ENCODE measurements at places on chromosomes 1 and 21. TPM values are rescaled to one million over a fixed set of nuclear protein-coding genes. Genes with fewer than 3 reads are reported as not detected.

DNA sequence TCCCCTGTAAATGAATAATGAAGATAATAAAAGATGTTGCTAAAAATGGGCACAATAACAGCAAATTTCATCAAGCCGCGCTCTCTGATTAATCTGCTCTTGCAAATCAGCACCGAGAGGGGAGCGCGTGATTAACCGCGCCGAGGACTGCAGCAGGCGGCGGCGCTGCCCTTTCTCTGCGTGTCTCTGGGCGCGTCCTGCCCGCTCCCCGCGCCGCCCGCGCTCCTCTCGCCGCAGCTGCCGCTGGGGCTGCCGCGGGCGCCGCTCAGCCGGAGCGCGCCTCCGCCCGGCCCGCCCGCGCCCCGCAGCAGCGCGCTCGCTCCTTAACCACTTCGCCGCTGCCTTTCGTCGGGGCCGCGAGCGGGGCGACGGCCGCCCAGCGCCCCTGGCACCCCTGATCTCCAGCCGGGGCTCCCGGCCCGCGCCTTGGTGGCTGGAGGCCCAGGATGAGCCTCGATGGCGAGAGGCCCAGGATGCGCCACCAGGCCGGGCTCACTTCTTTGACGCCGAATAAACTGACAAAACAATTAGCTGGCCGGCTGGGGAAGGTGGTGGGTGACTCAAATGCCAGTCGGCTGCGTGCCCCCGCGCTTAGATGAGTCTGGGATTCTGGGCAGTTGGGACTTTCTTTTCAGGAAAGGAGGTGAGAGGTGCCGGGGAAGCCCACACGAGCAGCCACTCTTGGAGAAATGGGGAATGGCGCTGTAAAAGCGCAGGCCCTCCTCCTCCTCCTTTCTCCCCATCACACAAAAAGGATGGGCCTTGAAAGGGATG is 221.4 kb upstream of the PKN2 start:
- H3K27me3 ChIP-seq, result no peaks in the 10 kb centered on the region
- H3K27ac ChIP-seq, result no peak overlapping the region
- H3K4me3 ChIP-seq, result peak overlapping the region; percentile 16
- H3K36me3 ChIP-seq, result no peaks in the 10 kb centered on the region

GRCh38 chr1:43664369-43664768 is 14.4 kb downstream of the KDM4A start:
- H3K4me3 ChIP-seq, result no peak overlapping the region
- H3K27ac ChIP-seq, result no peak overlapping the region
- DNase-seq, result no peak
- H3K36me3 ChIP-seq, result peaks cover 73% of the 10 kb centered on the region
- H3K4me1 ChIP-seq, result no peaks in the 10 kb centered on the region

DNA sequence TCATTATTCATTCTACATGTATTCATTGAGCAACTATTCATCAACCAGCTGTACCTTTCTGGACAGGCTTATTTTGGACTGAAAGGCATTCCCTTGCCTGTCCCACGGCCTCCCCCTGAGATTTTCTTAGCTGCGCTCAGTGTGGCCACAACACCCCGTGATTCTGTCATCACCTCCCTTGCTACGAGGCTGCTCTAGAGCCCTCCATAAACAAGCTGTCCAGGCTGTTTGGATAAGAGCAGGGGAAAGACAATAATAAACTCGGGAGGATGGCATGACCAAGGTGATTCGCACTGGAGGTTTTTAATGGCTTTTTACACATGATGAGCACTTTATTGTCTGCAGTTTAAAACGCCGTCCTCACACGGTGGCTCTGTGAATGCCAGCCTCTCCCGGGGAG is 139.7 kb downstream of the ROR1 start:
- no peaks in the 10 kb centered on the region for H3K27me3 ChIP-seq
- H3K36me3 ChIP-seq, result no peaks in the 10 kb centered on the region
- no peak for DNase-seq

Gene TINAGL1
- 116 TPM for total RNA-seq

DNA sequence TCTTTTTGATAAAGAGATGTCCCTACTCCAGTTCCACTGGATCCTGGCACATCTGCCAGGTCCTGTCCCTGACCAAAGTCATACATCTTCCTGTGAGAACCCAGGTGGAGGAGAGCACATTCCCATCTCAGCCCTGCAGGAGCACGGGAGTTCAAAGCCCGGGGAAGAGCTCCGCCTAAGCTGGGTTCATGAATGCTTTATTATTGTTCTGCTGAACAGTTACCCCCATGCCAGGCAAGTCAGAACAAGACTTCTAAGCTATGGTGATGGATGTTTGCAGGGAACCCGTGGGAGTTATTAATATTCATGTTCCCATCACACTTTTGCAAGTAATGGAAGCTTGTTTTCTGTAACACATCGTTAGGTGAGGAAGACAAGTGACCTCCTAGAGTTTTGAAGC is 62.9 kb downstream of the SEC16B start:
- H3K27ac ChIP-seq, result no peak overlapping the region
- no peaks in the 10 kb centered on the region for H3K4me1 ChIP-seq
- DNase-seq, result no peak
- no peaks in the 10 kb centered on the region for H3K27me3 ChIP-seq
- H3K36me3 ChIP-seq, result no peaks in the 10 kb centered on the region

- no peaks in the 10 kb centered on the region for H3K27me3 ChIP-seq
- H3K36me3 ChIP-seq, result no peaks in the 10 kb centered on the region
- H3K4me1 ChIP-seq, result no peaks in the 10 kb centered on the region
- no peak for DNase-seq
Observed at GRCh38 chr21:27818847-27819246, 852.0 kb upstream of the ADAMTS5 start.

DNA sequence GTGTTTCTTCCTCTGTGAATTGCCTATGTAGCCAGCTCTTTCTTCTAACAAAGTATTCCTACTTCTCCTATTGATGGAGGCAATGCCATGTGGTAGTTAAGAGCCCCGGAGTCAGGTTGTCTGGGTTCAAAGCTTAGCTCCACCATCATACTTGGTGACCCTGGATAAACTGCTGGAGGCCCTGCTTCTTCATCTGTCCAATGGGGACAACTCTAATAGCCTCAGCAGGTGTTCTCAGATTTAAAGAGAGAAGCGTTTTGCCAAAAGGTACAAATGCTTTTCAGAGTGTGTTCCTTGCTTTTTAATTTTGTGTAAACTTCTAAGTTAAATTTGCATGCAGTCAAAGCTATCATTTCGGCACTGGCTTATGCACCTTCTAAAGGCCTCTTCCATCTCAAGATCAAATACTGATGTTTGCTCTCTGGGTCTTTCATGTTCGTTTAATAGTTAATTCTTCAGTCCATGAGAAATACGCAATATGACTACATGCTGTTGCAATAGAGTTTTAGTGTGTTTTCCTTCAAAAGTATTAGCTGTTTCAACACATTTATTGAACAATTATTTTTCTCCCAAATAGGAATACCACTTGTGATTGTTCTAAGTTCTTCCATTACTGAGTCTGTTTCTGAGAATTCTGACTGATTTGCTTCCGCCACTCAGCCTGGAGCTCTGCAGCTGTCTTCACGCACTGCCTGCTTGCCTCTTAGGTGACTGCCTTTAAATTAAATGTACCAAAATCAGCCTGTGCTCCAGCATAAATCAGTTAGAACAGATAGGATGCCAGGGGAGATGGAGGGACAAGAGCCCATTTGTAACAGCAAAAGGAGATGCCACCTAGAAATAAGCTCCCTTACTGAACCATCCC is 75.6 kb downstream of the CAPZB start:
- no peaks in the 10 kb centered on the region for H3K27me3 ChIP-seq
- no peak overlapping the region for H3K27ac ChIP-seq
- no peaks in the 10 kb centered on the region for H3K4me1 ChIP-seq
- DNase-seq, result no peak
- H3K4me3 ChIP-seq, result no peak overlapping the region
- H3K36me3 ChIP-seq, result no peaks in the 10 kb centered on the region

DNA sequence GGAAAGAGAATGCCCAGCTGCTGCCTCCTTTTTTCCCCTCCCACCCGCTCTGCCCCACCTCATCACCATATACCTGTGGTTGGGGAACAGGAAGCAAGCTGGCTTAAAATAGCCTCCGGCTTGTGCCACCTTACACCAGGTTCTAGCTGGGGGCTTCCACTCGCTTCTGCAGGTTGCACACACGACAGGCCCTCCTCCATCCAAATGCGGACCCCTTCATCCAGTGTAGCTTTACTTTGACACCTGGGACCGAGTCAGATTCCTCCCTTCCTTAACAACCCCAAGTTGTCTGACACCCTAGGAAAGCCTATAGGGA is 14.6 kb downstream of the BLACAT1 start:
- H3K4me3 ChIP-seq, result no peak overlapping the region
- no peaks in the 10 kb centered on the region for H3K27me3 ChIP-seq
- peaks cover 13% of the 10 kb centered on the region for H3K4me1 ChIP-seq
- DNase-seq, result no peak
- peak overlapping the region; percentile 86 for H3K27ac ChIP-seq
- no peaks in the 10 kb centered on the region for H3K36me3 ChIP-seq

Gene ACOT11
- 82.5 TPM for total RNA-seq

Gene FAM177B
- total RNA-seq, result 8.5 TPM

DNA sequence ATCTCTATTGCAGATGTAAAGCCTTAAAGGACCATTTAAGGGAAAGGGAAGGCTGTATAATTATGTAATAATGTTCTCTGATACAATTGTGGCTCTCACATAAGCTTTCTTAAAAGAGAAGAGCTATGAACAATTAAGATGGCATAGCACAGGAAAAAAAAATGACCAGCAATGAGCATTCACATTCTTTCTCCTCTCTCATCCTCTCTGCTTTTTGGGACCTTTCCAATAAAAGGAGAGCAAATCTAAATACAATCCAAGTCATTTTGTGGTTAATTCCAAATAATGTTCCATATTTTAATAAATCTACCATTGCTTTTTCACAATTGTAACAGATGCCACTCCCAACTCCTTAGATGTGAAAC is 23.5 kb downstream of the SMYD3 start:
- H3K27ac ChIP-seq, result no peak overlapping the region
- no peak for DNase-seq
- H3K4me1 ChIP-seq, result no peaks in the 10 kb centered on the region
- no peaks in the 10 kb centered on the region for H3K36me3 ChIP-seq

DNA sequence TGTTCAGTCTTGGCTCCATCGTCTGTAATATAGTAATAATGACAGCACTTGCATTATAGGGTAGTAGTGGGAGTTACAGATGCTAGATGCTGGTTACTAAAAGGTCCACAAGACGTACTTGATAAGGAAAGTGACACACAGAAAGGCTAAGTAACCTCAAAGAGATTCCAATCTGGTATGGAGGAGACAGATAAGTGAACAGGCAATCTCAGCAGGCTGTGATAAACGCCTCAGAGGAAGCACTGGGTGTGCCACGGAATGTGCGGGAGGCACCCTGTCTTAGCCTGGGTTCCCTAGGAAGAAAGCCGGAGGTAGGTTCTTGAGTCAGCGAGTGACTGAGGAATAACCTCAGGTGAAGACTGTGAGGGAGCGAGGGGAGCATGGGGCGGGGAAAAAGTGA is 4.6 kb upstream of the CTPS1 start:
- no peak overlapping the region for H3K27ac ChIP-seq
- no peaks in the 10 kb centered on the region for H3K36me3 ChIP-seq
- H3K4me3 ChIP-seq, result no peak overlapping the region
- no peak for DNase-seq

- no peaks in the 10 kb centered on the region for H3K36me3 ChIP-seq
- no peaks in the 10 kb centered on the region for H3K27me3 ChIP-seq
- DNase-seq, result no peak
Observed at GRCh38 chr1:200954434-200954833, 59.7 kb downstream of the INAVA start.

Gene NIBAN1
- total RNA-seq, result 3.8 TPM

Gene NTMT2
- total RNA-seq, result not detected

Gene CGN
- 118 TPM for total RNA-seq

Gene S100A12
- not detected for total RNA-seq

DNA sequence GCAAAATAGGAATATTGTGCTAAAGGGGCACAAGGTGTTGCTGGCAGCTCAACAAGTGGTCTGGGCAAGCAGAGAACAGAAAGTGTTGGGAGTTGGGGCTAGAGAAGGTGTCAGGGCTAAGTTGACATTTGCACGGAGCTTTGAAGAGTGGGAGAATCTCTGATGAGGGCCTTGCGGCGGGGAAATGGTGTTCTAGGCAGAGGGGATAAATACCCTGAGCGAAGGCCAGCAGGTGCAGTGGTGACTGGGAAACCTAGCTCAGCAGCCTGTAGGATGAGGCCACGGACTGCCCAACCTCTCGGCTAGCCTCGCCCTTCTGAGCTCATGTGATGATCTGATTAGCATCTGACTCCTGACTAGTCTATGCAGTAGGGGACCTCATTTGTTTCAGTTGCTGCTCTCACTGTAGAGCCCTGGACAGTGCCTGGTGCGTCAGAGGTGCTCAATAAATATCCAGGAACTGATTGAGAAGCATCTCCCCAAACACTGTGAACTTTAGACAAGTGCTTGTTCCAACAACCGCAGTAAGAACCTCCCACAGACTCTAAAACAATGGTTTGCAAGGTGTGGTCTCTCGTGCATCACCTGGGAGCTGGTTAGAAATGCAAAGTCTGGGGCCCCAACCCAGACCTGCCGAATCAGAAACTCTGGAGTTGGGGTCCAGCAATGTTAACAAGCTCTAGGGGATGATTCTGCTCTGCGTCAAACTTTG is 1.0 kb upstream of the FOXO6 start:
- peaks cover 23% of the 10 kb centered on the region for H3K27me3 ChIP-seq
- peak overlapping the region; percentile 70 for H3K4me3 ChIP-seq
- peak; percentile 68 for DNase-seq
- peaks cover 14% of the 10 kb centered on the region for H3K4me1 ChIP-seq
- no peaks in the 10 kb centered on the region for H3K36me3 ChIP-seq
